ENCODE measurements at places on chromosomes 1 and 21. TPM values are rescaled to one million over a fixed set of nuclear protein-coding genes. Genes with fewer than 3 reads are reported as not detected.

TIAM1 gene
- 1.3 TPM for total RNA-seq

NUP133 gene
- 25.5 TPM for total RNA-seq

- DNase-seq, result no peak
Observed at GRCh38 chr1:184605941-184606340, 148.7 kb downstream of the EDEM3 start.

DNA sequence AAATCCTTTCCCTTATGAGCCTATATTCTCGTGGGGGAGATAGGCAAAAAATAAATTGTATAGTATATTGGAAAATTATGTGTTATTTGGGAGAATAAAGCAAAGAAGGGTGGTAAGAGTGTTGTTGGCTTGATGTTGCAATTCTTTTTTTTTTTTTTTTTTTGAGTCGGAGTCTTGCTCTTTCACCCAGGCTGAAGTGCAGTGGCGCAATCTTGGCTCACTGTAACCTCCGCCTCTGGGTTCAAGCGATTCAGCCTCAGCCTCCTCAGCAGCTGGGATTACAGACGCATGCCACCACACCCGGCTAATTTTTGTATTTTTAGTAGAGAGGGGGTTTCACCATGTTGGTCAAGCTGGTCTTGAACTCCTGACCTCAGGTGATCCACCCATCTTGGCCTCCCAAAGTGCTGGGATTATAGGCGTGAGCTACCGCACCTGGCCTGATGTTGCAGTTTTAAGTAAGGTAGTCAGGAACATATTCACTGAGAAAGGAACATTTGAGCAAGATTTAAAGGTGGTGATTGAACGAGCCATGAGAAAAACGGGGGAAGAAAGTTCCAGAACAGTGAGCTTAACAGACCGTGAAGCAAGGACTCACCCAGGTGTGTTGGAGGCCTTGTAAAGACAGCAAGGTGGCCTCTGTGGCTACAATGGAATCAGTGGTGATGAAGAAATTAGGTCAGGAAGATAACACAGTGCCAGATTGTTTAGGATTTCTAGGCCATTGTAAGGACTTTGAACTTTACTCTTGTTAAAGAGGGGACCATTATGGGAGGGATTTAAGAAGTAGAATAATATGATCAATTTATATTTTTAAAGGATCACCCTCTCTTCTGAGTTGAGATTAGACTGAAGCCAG is 45.8 kb downstream of the RPRD2 start:
- no peak for DNase-seq

DNA sequence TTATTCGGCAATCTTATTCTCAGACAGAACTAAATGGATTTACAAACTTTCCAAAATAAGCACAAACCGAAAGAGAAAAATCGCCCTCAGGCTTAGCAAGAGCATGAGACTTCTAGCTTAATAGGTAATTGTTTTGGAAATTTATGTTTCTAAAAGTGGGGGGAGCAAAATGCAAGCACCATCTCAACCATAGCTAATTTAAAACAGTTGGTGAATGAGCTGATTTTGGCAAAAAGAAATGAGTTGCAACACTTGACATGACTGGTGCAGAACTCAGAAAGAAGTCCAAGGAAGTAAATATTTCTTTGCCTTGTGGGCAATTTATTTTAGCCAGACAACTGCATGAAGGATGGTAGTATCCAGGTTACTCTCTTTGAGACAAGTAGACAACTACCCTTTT is 71.5 kb upstream of the PTGFR start:
- no peak for DNase-seq

- DNase-seq, result no peak
Observed at GRCh38 chr1:161720956-161721737, at the start of gene FCRLB. TSS of gene FCRLB (plus strand) at chr1:161721544. CDS start at chr1:161722673, 1,129 bp downstream.

GRCh38 chr1:157993147-157993917 is at the start of gene KIRREL1:
TSS of gene KIRREL1 (plus strand) at chr1:157993645. CDS start at chr1:157993677, 32 bp downstream.
- DNase-seq, result peak; percentile 63

- peak; percentile 82 for DNase-seq
Observed at GRCh38 chr1:167273027-167273800, 52.5 kb downstream of the POU2F1 start.

DNA sequence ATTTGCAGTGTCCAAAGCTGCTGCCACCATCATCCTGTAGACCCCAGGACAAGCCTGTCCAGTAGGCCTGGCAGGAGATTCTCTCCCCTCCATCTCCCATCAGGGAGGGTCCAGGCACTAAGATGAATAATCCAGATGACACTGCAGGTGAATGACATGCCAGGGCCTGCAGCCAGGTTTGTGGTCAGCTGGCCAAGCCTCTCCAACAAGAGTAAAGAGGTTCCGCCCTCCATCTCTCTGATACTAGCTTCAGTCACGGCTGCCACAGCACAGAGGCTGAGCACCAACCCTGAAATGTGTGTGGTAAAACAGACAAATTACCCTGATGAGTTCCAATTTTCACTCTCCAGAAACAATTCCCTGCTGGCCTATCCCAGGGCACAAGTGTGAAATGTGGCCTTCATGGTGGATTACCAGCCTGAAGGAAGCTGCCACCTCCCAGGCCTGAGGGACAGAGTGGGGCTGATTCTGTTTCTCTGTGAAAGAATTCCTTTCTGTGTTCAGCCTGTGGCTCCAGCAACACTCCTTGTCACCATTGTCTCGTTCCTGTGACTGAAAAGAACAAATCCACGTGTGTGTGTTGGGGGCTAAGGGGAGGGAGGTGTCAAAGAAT is 19.9 kb upstream of the LHX4 start:
- no peak for DNase-seq

GRCh38 chr1:160069460-160070231 is at the start of gene KCNJ10:
TSS of gene KCNJ10 (minus strand) at chr1:160070160. CDS start at chr1:160042532, 27,628 bp downstream.
- no peak for DNase-seq
